WTC11 (cell line): ENCODE measurements at places on chromosomes 1 and 21. TPM values are rescaled to one million over a fixed set of nuclear protein-coding genes. Genes with fewer than 3 reads are reported as not detected.
A peak's percentile ranks its signal among the peaks of the same experiment; 100 is the strongest.

GRCh38 chr1:184315254-184315653, 71.6 kb upstream of the C1orf21 start:
- no peak overlapping the region for H3K27ac ChIP-seq
- no peaks in the 10 kb centered on the region for H3K36me3 ChIP-seq
- peaks cover 8% of the 10 kb centered on the region for H3K4me1 ChIP-seq

- H3K4me3 ChIP-seq: no peak overlapping the region
- peaks cover 10% of the 10 kb centered on the region for H3K36me3 ChIP-seq
- peak overlapping the region; percentile 22; the same call in 1 of the 2 replicates for H3K27ac ChIP-seq
These were observed 21.9 kb upstream of the NBL1 start for GRCh38 chr1:19622204-19622603.

DNA sequence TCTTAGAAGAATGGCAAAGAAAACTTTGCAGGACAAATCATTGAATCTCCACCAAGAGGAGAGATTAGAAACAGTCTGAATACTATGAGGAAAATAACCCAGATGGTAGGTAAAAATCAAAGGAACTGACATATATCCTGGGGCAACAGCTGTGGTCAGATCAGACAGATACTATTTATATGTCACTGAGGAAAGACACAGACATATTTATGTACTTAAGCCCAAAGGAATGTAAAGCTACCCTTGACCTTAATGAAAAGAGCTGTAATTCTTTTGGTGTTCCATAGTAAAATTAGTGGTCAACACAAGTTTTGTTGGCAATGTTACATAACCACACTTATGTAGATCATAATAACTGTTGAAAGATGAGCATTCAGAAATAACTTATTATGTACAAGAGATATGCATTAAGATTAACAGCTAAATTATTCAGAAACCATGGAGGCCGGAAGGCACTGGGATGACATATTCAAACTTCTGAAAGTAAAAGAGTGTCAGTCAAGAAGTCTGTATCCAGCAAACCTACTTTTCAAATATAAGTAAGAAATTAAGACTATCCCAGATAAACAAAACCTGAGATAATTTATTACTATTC, 166.1 kb upstream of the SAMSN1 start:
- H3K27ac ChIP-seq: no peak overlapping the region
- H3K27me3 ChIP-seq: no peaks in the 10 kb centered on the region
- H3K4me3 ChIP-seq: no peak overlapping the region
- peaks cover 20% of the 10 kb centered on the region for H3K36me3 ChIP-seq

Gene TEX38
- total RNA-seq: 0.17 to 0.21 TPM (median 0.18 TPM) in 3 replicates

Gene SLC1A7
- 0.07 to 0.14 TPM in 2 of 3 replicates, not detected in the other for total RNA-seq

Gene LRRC38
- total RNA-seq: 0.15 to 0.25 TPM (median 0.16 TPM) in 3 replicates

- peaks cover 3% of the 10 kb centered on the region; the same call in 1 of the 2 replicates for H3K27me3 ChIP-seq
- H3K36me3 ChIP-seq: no peaks in the 10 kb centered on the region
- peaks cover 4% of the 10 kb centered on the region; the same call in 1 of the 2 replicates for H3K4me1 ChIP-seq
- H3K27ac ChIP-seq: no peak overlapping the region
These were observed 136.1 kb downstream of the DISP1 start for GRCh38 chr1:222950892-222951291.

DNA sequence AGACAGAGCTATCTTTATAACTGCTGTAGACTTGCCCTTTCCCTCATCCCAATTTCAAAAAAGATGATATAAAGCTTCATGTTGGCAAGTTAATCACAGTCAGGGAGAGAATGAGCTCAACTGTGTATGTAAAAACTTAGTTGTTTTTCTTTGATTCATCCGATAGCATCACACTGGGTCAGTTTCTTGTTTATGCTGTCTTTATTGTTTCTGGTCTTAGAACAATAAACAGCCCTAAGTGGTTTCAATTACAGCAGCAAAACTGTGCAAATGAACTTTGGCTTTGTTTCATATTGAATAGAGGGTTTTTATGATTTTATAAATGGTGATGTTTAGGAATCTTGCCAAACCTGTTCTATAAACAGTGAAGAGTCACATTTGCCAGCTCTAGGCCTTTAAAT, 423.8 kb upstream of the CXADR start:
- peaks cover 12% of the 10 kb centered on the region for H3K36me3 ChIP-seq
- no peak overlapping the region for H3K27ac ChIP-seq
- H3K4me1 ChIP-seq: peaks cover 29% of the 10 kb centered on the region
- H3K4me3 ChIP-seq: no peak overlapping the region
- no peaks in the 10 kb centered on the region; the same call in 1 of the 2 replicates for H3K27me3 ChIP-seq

DNA sequence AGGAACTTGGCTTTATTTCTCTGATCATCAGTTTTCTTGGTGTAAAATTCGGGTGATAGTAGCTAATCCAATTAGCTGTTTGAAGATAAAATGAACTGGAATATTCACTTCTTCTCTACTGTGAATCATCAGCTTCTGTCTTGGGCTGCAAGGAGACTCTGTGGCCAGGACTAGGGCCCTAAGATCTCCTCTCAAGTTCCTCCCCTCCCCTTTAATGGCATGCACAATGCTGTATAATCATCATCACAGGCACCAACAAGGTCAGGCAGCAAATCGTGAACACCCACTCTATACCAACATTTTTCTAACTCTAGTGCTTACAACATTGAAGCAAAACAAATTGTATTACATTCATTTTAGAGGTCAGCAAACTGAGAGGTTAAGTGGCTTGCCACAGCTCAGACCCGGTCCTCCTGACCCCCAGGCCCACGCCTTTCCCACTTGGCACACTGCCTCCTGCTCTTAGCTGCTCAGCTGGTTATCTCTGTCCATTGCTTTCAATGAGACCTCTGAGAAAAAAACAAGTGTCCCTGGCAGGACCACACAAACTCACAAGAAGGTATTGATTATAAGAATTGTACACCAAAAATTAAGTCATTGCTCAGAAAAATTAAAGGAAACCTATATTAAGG, 31.8 kb downstream of the LRRC52 start:
- H3K27ac ChIP-seq: no peak overlapping the region
- no peak for DNase-seq
- H3K4me1 ChIP-seq: no peaks in the 10 kb centered on the region
- H3K27me3 ChIP-seq: no peaks in the 10 kb centered on the region
- H3K4me3 ChIP-seq: no peak overlapping the region

Gene APOBEC4
- not detected in 3 replicates for total RNA-seq
